ENCODE measurements at places on chromosomes 1 and 21.
A peak's percentile ranks its signal among the peaks of the same experiment; 100 is the strongest.

GRCh38 chr1:28190337-28190979 lies 14.0 kb upstream of the PTAFR start:
- no peak for DNase-seq

GRCh38 chr1:244757091-244757939 lies 78.1 kb upstream of the COX20 start:
- no peak for DNase-seq

DNA sequence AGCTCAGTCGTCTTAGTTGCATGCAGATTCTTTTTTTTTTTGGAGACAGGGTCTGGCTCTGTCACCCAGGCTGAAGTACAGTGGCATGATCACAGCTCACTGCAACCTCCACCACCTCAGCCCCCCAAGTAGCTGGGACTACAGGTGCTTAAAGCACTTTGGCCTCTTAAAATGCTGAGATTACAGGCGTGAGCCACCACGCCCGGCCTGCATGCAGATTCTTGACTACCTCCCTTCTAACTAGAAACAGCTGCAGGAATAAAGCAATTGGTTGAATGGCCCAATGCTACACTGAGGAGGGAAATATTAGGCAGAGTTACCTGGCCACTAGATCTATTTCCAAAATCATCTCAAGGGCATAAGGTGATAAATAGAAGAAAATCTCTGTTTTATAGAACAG lies 29.5 kb upstream of the TTC39A start:
- no peak for DNase-seq

DNA sequence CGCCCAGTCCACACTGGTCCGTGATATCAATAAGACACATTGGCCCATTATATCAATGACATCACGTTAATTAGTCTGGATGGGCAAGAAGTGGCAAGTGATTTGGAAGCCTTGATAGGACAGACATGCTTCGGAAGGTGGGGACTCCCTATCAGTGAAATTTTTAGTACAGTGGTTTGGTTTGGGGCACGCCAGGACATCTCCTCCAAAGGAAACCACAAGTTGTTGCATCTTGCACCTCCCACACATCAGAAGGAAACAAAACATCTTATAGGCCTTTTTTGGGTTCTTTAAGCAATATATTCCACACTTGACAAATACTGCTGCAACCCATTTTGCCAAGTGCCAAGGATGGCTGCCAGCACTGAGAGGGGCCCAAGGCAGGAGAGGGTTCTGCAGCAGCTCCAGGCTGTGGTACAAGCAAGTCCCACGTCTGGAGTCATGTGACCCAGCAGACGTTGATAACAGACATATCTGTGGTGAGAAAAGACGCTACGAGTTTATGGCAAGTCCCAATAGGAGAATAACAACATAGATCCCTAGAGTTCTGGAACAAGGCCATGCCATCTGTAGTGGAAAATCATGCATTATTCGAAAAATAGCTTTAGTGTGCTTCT lies 95.3 kb upstream of the DISP3 start:
- no peak for DNase-seq

DNA sequence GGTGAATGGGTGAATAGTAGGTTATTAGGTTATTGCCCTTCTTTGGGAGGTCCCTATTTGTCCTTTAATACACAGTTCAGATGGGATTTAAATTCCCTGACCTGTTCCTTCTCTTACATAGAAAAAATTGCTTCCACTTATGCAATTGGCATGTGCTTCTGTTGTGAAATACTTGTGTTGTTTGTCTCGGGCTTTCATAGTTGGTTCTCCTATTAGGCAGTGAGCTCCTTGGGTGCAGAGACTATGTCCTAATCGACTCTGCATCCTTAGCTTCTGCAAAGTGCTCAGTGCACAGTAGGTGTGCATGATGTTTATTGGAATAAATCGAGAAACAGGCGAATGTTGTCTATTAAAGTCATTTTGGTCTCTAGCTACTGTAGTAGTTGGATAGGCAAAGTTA lies 1.3 kb upstream of the PDE4B start:
- no peak for DNase-seq

DNA sequence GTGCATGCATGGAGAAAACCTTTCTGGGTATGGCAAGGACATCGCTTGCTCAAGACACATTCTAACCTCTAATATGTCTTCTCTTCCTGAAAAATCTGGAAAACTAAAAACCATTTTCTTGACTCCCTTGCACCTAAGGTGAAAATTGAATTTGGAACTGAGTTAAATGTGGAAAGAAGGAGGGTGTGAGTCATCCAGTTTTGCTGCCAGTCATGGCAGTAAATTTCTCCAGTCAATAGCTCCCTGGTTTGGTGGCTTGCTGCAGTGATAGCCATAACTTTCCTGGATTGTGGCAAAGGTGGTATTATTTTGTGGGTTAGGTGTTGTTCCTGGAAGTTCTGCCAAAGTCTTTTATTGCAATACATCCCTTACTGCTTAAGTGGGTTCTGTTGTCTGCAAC lies 2.5 kb downstream of the ZCCHC17 start:
- DNase-seq = no peak

DNA sequence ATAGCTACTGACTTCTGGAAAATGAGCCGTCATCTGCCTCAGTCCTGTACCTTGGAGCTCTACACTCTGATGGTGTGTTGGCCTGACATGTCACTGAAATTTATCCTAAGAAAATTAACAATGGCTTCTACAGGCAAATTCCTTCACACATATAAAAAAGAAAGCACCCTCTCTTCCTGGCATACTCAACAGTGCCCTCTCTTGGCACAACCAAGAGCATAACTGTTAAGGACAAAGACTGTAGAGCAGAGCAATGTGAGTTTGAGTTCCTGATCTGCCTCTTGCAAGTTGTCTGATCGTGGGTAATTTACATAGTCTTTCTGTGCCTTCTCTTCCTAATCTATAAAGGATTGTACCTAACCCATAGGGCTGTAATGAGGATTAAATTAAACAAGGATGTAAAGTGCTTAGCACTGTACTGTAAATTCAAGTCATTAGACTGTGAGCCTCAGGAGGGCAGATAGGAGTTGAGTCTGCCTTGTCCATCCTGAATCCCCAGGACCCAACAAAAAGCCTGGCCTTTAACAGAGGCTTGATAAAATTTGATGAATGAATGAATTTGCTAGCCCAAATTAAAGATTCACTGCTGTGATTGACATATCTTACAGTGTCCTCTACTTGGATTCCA lies 83.5 kb downstream of the SYF2 start:
- peak; percentile 30 for DNase-seq

DNA sequence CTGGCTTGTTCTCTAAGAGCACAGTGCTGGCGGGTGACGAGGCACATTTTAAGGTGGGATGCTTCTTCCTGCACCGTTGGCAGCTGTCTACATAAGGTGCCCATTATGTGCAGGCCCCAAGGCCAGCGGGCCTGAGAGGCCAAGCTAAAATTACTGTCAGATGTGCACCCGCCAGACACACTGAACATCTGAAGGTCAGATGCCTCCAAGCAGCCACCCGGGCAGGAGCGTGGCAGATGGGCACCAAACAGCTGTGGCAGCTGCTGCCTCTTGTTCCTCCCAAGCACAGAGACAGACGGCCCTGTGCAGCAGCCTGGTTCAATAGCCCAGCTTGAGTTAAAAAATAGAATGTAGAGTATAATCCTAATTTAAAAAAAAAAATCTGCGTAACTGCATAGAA lies 211.9 kb upstream of the EDN2 start:
- DNase-seq = no peak

DNA sequence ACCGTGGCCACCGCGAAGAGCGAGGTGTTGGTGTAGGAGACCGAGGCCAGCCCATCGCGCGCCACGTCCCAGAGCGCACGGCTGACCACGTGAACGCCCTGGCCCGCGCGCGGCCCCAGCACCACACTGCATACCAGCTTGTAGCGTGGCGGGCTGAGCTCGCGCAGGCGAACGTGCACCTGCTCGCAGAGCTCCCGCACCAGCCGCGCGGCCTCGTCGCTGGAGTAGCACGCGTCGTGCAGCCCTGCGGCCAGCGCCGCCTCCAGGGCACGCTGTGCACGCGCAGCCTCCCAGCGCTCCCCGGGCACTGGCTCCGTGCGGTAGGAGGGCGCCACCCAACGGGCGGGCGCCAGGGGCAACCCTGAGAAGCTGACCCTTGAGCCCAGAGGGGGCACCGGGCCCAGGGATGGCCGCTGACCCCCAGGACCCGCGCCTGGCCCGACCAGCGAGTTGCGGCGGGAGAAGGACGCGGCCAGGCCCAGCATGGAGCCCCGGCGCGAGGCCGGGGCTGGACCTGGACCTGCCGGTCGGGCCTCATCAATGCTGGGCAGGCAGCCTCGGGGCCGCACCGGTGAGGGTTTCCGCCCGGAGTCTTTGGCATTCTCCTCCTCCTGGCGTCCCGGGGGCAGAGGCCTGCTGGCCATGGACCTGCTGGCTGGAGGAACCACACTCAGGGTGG lies 987 bp downstream of the DYNLT4 start:
- no peak for DNase-seq

DNA sequence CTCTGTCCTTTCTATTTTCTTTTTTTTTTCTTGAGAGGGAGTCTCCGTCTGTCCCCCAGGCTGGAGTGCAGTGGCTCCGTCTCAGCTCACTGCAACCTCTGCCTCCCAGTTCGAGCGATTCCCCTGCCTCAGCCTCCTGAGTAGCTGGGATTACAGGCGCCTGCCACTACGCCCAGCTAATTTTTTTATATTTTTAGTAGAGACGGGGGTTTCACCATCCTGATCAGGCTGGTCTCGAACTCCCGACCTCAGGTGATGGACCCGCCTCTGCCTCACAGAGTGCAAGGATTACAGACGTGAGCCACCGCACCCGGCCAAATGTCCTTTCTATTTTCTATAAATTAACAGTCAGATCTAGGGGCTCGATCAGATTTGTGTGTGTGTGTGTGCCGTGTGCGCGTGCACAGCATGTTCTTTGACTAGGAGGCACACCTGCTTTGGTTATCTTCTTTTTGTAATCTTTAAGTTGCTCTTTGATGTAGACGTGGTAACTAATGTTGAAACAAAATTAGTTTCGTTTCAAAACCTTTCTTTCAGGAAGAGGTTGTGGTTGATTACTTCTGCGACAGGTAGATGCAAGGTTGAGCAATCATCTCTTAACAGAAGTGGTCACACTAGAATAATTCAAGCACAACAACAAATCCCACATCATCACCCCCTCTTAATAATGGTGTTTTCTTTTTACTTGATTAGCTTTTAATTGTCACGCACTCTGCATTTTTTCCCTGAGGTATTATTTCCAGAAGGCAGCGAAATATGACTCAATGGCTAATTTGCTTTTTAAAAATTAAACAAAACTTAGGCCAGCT lies 779 bp upstream of the DEGS1 start:
- no peak for DNase-seq

DNA sequence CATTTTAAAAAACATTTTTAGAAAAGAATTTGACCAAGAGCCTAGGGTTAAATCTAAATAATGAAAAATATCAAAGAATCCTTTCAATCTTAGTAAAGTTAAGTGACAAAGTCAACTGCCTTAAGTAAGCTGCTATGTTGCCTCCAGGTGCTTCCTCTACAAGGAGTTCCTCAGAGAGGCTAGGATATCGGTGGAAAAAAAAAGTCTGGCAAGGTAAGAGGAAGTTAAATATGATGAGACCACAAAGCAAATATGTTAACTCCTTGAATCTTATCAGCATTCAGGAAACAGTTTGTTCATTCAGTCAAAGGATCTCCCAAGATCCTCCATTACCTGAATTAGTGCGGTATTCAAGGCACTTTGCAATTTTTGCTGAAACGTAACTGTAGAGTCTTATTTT lies 563.5 kb downstream of the PTPRC start:
- no peak for DNase-seq

DNA sequence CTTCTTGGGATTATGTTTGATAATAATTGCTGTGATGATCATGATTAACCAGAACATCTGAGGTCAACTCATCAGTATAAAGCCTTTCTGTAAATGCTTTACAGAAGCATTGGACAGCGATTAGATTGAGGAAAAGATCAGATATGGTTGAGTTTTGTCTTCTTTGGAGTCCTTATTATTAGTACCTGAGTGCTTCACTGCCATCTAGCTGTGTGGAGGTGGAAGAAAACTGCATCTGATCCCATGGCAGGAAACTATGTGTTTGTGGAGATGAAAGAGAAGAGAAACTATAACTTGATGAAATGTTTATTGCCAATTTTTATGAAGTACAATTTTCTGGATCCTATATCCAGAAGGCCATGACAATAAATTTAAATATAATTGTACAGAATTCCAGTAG lies 11.4 kb downstream of the FLG2 start:
- DNase-seq = no peak

- DNase-seq = no peak
Measured at GRCh38 chr1:92483610-92484471, 2.9 kb downstream of the GFI1 start.

DNA sequence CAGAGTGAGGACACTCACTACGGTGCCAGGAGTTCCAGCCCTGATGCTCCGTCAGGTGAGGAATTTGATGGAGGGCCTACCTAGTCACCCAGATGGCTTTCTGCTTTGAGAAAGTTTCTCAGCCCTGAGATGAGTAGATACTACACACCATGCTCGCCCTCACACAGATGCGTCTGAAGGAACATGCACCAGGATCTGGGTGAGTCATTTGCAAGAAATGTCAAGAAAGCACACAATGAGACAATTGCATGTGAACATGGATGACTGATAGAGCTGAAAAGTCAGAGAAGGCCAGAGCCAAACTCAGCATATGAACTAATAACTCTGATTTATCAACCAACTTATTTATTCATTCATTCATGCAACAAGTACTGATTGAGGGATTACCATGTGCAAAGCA lies 483.9 kb downstream of the OMA1 start:
- no peak for DNase-seq

GRCh38 chr1:93829061-93829460 lies 49.9 kb downstream of the DNTTIP2 start:
- peak; percentile 33 for DNase-seq

GRCh38 chr21:27694667-27695066 lies 727.8 kb upstream of the ADAMTS5 start:
- no peak for DNase-seq

- DNase-seq = no peak
Measured at GRCh38 chr1:27979151-27979858, 19.5 kb downstream of the XKR8 start.

DNA sequence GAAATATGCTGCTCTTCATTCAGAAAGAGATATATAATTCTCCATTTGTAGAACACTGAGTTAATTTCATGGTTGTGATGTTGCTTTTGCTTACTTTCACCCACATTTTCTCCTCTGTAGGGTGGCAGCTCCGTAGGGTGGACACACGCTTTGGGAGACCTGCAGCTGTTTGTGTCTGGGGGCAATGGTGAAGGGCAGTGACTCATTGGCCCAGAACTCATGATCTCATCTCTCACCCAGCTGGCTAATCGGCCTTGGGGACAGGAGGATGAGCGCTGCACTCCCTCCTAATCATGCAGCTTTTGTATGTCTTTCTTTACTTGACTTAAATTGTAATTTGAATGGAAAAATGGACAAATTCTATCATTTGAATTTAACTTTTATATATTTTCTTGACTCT lies 9.6 kb downstream of the DISC1 start:
- no peak for DNase-seq

- DNase-seq = no peak
Measured at GRCh38 chr1:172398970-172399755, 21.3 kb upstream of the C1orf105 start.

DNA sequence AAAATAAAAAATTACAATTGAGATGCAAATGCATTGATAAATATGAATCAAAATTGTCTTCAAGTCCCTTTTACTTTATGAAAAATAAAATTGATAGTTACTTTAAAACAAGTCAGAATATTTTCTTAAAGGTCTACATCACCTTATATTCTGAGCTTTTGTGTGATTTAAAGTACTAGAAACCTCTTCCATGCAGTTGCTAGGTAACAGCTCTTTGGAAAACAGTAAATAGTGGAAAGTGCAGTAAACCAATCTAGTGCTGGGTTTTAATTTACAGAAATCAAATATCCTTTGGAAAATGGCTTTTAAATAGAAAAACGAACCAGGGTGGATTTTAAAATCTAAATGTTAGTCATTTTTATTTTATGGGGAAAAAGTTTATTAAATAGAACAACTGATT lies 227.9 kb downstream of the KCNT2 start:
- no peak for DNase-seq

All from iPS DF 19.7 (cell line).